Progenitor cell of endocrine pancreas (in vitro differentiated cells): ENCODE measurements at places on chromosomes 3 and 15. TPM values are rescaled to one million over a fixed set of nuclear protein-coding genes. Genes with fewer than 3 reads are reported as not detected.
A peak's percentile ranks its signal among the peaks of the same experiment; 100 is the strongest.

DNA sequence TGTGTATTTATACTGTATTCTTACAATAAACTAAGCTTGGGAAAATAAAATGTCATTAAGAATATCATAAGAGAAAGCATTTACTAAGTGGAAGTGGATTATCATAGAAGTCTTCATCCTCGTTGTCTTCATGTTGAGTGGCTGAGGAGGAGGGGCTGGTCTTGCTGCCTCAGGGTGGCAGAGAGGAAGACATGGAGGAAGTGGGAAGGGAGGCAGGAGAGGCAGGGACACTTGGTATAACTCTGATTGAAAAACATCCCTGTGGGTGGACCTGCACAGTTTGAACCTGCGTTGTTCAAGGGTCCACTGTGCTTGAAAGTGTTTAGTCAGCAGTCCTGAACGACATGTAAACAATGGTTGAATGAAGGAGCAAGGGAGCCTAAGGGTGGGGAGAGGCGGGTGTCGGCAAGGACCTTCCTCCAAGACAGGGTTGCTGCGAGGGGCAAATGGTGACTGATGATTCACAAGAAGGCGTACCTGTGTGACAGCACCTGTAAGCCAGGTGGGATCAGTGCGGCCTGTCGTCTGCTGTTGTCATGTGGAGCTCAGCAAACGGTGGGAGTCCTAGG, 103.8 kb upstream of the KLF13 start:
- H3K36me3 ChIP-seq: no peaks in the 10 kb centered on the region
- no peak for DNase-seq
- H3K4me3 ChIP-seq: no peak overlapping the region
- H3K27ac ChIP-seq: no peak overlapping the region
- H3K4me1 ChIP-seq: peaks cover 7% of the 10 kb centered on the region
- H3K27me3 ChIP-seq: peaks cover 24% of the 10 kb centered on the region

- peak overlapping the region; percentile 60 for H3K27ac ChIP-seq
- peak overlapping the region; percentile 99 for H3K4me3 ChIP-seq
- no peak for DNase-seq
- H3K27me3 ChIP-seq: no peaks in the 10 kb centered on the region
- H3K4me1 ChIP-seq: peaks cover 48% of the 10 kb centered on the region
Measured at GRCh38 chr15:72227720-72228119, 3.3 kb downstream of the PKM start.

GRCh38 chr3:122104515-122105194, 49.5 kb downstream of the CD86 start:
- no peak overlapping the region for H3K27ac ChIP-seq
- DNase-seq: no peak
- no peak overlapping the region for H3K4me3 ChIP-seq
- no peaks in the 10 kb centered on the region for H3K36me3 ChIP-seq

DNA sequence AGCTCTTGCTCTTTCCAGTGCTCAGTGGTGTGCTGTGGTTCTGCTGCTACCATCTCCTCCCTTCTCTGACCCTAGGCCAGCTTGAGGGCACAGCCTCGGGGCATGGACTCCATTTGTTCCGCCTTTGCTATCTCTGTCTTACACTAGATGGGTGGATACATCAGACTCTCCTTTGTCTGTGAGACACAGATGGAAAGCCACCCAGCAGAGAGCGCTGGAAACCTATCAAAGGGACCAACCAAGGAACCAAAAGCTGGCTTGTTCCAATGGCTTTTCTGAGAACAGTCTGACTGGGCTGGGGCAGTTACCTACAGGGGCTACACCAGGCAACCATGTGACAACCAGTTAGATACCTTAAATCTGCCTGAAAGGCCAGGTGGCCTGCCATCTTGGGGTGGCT, 63.8 kb downstream of the NPTN start:
- peaks cover 22% of the 10 kb centered on the region for H3K36me3 ChIP-seq
- H3K27ac ChIP-seq: no peak overlapping the region
- H3K27me3 ChIP-seq: no peaks in the 10 kb centered on the region
- H3K4me1 ChIP-seq: peaks cover 6% of the 10 kb centered on the region
- H3K4me3 ChIP-seq: no peak overlapping the region
- no peak for DNase-seq

DNA sequence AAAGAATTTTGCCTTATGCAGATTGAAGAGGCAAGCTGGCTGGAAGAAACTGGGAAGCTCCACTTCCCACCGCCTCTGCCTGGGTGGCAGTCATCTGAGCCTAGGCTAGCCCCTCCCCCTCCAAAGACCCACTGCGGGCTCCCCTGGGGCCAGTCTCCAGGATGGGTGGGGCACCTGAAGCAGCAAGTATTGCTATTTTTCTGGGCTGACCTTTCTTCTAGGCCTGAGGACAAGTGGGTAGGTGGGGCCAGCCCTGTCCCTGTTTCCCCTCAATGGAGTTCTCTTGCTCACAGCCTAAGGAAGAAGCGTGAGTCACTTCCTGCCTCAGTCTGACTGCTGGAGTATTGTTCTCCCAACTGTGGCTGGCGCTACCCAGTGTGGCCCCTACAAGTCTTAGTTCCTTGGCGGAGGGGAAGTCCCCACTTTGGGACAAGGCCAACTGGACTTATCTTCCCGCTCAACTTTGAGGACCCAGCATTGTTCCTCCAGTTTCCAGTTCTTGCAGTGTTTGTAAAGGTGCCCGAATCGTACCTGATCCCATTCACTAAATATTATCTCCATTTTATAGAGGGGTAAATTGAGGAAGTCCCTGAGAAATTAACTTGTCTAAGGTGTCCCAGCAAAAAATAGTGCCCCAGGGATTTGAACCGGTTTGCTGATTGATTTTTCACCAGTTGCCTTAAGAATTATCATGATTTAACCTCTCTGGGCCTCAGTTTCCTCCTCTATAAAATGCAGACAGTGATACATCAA, 1.4 kb downstream of the FURIN start:
- H3K27me3 ChIP-seq: peaks cover 7% of the 10 kb centered on the region
- H3K4me3 ChIP-seq: peak overlapping the region; percentile 83
- H3K4me1 ChIP-seq: peaks cover 69% of the 10 kb centered on the region
- no peak for DNase-seq
- H3K36me3 ChIP-seq: no peaks in the 10 kb centered on the region

DNA sequence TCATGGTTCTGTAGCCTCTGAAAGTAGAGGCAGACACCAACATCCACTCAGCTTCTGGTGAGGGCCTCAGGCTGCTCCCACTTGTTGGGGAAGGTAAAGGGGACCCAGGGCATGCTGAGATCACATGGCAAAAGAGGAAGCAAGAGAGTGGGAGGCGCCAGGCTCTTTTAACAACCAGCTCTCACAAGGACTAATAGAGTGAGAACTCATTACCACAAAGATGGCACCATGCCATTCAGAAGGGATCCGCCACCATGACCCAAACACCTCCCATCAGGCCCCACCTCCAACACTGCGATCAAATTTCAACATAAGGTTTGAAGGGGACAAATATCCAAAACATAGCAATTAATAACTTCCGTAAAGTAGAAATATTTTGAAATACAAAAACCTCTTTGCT, 192.3 kb downstream of the OCA2 start:
- H3K27me3 ChIP-seq: no peaks in the 10 kb centered on the region
- no peak overlapping the region for H3K4me3 ChIP-seq
- H3K27ac ChIP-seq: no peak overlapping the region
- no peak for DNase-seq

DNA sequence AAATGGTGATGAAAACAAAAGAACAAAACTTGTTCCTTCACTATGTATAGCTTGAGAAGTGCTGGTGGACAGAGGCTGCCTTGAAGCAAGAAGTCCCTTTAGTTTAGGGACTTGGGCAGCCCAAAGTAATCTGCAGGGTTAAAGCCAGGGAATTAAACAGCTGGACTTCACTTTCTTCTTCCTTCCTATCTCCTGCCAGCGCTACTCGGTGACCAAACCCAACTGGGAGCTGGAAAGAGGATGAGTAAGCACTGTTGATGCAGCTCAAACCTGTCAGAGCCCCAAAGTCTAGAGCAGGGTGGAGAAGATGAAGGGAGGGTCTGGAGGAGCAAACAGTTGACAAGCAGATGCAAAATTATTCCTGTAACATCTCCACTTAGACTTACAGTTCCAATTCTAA, 73.1 kb upstream of the FBN1 start:
- DNase-seq: no peak
- no peaks in the 10 kb centered on the region for H3K27me3 ChIP-seq
- no peak overlapping the region for H3K27ac ChIP-seq

- H3K27ac ChIP-seq: peak overlapping the region; percentile 95
- H3K27me3 ChIP-seq: no peaks in the 10 kb centered on the region
- peak overlapping the region; percentile 86 for H3K4me3 ChIP-seq
- DNase-seq: no peak
- H3K36me3 ChIP-seq: peaks cover 1% of the 10 kb centered on the region
Measured at GRCh38 chr3:49928481-49929017, 1.1 kb downstream of the MON1A start.

GRCh38 chr3:123339302-123339701, 109.6 kb downstream of the ADCY5 start:
- H3K4me3 ChIP-seq: no peak overlapping the region
- no peak overlapping the region for H3K27ac ChIP-seq
- H3K27me3 ChIP-seq: no peaks in the 10 kb centered on the region
- no peak for DNase-seq

DNA sequence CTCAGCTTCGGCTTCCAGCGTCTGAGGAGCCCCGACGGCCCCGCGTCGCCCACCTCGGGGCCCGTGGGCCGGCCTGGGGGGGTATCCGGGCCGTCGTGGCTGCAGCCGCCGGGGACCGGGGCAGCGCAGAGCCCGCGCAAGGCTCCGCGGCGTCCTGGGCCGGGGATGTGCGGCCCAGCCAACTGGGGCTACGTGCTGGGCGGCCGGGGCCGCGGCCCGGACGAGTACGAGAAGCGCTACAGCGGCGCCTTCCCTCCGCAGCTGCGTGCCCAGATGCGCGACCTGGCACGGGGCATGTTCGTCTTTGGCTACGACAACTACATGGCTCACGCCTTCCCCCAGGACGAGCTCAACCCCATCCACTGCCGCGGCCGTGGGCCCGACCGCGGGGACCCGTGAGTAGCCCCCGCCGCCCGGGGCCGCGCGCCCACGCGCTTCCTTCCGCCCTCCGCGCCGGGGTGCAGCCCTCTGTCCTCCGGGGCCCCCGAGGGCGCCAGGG, 462 bp downstream of the EDEM1 start:
- peaks cover 25% of the 10 kb centered on the region for H3K4me1 ChIP-seq
- peaks cover 4% of the 10 kb centered on the region for H3K36me3 ChIP-seq
- peak; percentile 13 for DNase-seq

TRH gene
- total RNA-seq: 0.24 and 0.36 TPM in 2 replicates

ADGRG7 gene
- 1.3 and 1.4 TPM in 2 replicates for total RNA-seq

NR1D2 gene
- total RNA-seq: 14.9 TPM in 2 replicates

TEX9 gene
- total RNA-seq: 32.7 and 33.4 TPM in 2 replicates

- DNase-seq: peak; percentile 15
- H3K36me3 ChIP-seq: no peaks in the 10 kb centered on the region
- H3K4me3 ChIP-seq: peak within 1 kb of the TSS; percentile 71
- peaks cover 2% of the 10 kb centered on the region for H3K4me1 ChIP-seq
- peaks cover 80% of the 10 kb centered on the region for H3K27me3 ChIP-seq
Measured at GRCh38 chr15:25863111-25863967, at the start of gene ATP10A. TSS of gene ATP10A (minus strand) at chr15:25863327. CDS start at chr15:25863096, 231 bp downstream.
